Left ventricle myocardium inferior (tissue), 1 donor: ENCODE measurements at places on chromosomes 5 and 9. TPM values are rescaled to one million over a fixed set of nuclear protein-coding genes. Genes with fewer than 3 reads are reported as not detected.

Gene SMIM33
- not detected for total RNA-seq

Gene PRR16
- 15.3 TPM for total RNA-seq

Gene NR4A3
- 6.2 TPM for total RNA-seq

GRCh38 chr5:95720094-95720786 lies 10.9 kb upstream of the RHOBTB3 start:
- DNase-seq, result no peak

DNA sequence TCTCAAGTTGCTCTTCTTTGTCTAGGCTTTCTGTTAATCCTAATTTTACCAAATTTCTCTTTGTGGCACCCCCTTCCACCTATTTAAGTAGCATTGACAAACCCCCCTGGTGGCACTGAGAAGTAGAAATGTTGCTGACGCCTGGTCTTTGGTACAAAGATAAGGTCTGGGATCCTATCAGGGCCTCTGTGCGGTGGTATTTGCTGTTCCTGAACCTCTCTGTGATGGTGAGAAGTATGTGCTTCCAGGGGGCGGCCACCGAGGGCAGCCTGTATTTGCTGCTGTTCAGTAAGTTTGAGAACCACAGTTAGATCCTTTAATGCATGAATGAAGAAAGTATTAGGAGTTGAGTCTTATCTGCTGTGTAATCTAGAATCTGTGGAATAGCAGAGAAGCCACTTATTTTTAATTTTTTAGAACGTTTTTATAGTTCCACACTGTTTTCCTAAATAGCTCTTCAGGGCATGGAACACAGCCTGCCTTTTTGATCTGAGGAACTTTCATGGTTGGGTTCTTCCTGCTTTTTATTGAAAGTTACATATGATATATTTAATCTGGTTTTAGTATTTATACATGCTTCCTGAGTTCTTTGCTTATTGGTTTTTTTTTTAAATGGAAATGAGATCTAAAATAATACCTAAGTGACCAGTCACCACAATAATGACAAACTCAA lies 124.2 kb downstream of the TRIO start:
- DNase-seq, result no peak

Gene HARS2
- 27.8 TPM for total RNA-seq

DNA sequence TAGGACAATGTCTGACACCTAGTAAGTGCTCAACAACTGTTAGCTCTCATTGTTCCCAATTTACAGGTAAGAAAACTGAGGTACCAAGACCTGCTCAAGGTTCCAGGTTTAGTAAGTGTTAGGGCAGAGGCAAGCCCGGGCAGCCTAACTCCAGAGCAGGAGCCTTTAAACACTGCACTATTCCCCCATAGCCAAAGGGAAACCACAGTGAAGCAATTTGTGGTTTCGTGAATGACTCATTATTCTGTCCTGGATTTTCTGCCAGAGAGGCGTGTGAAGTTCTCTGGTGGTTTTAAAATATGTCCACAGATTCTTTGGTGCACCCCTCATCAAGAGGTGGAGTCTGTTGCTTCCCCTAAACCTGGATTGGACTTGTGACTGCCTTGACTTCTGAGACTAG lies 1.0 kb upstream of the MCC start:
- no peak for DNase-seq

Gene KCNT1
- total RNA-seq, result 3.3 TPM

GRCh38 chr5:143405063-143405848 lies 1.8 kb upstream of the NR3C1 start:
- peak; percentile 89 for DNase-seq

Gene RIGI
- 3.8 TPM for total RNA-seq

Gene DMAC1
- 139 TPM for total RNA-seq

DNA sequence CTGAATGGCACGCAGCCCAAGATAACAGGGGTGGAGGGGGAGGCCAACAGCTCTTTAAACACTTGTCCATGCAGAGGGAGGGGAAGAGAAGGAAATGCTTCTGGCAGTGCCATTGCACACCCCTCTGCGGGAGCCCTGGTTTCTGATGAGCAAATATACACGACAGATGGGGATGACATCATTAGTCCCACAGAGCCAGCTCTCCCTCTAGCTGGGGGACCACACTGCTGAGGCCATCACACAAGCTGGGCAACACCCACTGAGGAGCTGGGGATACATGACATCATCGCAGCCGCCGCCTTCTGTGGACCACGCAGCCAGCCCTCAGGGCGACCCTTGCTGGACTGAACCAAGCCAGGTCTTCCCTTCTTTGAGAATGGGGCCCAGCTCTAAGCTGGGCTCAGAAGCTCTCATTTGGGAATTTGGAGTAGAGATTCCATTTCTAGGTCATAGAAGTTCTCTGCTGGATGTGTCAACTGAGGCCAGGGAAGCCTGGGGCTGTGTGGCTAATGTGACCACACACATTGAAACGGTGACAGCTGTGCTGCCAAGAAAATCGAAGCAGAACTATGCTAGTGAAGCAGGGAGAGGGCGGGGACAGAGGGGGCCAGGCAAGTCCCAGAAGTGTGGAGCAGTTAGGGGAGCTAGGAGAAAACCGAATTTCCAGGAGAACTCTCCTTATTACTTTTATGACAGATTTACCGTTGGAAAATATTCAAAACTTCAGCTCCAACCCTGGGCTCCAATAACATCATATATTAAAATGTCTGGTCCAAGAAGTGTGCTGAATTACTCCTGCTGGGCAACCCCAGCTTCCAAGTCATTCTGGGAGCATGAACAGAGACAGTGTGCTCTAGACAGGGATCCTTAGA lies 79.5 kb downstream of the PRRT1B start:
- DNase-seq, result peak; percentile 65

Gene SLC46A2
- total RNA-seq, result not detected

- DNase-seq, result no peak
Measured at GRCh38 chr5:10703676-10704075, 57.4 kb downstream of the DAP start.

DNA sequence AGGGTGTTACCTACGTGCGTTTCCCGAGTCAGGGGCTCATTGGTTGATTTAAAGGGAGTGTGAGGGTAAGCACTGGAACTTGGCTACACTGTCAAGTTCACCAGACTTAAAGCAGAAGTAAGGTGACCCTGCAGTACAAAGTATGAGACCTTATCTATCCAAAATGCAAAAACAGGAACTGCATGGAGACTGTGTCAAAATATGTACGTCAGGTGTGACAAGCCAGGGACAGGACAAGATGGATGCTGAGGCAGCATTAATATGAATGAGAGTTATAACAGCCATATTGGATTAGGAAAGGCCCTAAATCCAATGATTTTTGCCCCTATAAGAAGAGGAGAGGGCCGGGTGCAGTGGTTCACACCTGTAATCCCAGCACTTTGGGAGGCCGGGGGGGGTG lies 15.4 kb upstream of the SUSD3 start:
- DNase-seq, result no peak

Gene ZFP2
- 0.80 TPM for total RNA-seq

Gene PRKAA1
- total RNA-seq, result 38.5 TPM

- DNase-seq, result no peak
Measured at GRCh38 chr9:28781481-28781880, 1208.2 kb upstream of the C9orf72 start.

- no peak for DNase-seq
Measured at GRCh38 chr5:123496892-123497291, 15.1 kb upstream of the CSNK1G3 start.

- DNase-seq, result no peak
Measured at GRCh38 chr9:6739218-6739617, 18.6 kb upstream of the KDM4C start.

- no peak for DNase-seq
Measured at GRCh38 chr5:95859661-95860060, 37.1 kb upstream of the GLRX start.

DNA sequence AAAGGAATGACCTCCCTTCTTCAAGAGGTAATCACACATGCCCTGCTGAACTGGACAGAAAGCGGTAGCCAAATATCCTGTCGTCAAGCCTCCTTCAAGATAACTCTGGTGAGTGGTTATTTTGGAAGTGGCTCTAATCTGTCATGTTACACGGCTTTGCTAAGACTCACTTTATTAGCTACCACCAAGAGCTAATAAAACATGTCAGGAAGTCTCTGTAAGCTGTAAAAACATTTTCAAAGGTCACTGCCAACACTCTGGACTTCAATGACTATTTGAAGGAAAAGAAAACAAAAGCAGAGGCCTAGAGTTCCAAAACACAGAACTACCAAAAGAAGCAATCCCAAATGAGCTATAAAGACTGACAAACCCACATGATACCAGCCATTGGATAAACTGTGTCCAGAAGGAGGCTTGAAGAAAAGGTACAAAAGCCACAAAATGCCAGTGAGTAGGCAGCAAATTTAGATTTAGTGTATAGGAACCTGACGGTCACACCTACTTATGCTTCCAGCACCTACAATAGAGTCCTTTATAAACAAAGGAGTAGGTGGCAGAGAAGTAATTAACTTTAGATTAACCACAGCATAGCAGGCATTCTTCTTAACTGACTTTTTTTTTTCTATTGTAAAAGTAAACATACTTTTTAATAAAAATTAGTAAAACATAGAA lies 97.3 kb upstream of the EQTN start:
- DNase-seq, result no peak

DNA sequence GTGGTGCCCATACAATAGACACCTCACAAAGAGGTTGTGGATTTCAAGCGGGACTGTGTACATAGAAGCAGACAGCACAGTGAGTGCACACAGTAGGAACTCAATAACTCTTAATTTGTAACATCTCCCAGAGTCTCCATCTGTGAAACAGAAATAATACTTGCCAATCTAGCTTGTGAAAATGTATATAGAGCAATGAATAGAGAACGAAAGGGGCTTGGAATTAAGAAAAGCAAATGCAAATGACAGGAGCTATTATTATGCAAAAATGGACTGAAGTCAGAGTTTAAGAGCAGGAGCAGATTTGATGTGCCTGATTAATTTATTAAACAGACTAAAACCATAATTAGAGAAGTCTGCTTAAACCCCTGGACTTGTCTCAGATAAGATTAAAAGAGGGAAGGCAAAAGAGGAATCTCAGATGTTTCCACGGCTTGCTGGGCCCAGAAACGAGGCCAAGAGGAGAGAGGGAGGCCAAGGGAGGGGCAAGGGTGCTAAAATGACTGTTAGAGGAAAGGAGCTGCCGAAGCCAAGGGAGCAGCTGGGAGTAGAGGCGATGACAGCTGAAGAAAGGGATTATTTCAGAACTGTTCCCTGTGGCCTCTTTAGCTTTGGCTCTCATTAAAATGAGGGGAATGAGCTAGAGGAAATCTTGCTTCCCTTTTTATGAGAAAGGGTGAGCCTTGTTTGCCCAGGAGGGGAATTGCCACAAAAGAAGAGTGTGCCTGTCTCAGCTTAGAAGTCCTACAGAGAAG lies 72.1 kb downstream of the FEM1C start:
- peak; percentile 65 for DNase-seq
